ENCODE measurements at places on chromosomes 12 and 14.
A peak's percentile ranks its signal among the peaks of the same experiment; 100 is the strongest.

DNA sequence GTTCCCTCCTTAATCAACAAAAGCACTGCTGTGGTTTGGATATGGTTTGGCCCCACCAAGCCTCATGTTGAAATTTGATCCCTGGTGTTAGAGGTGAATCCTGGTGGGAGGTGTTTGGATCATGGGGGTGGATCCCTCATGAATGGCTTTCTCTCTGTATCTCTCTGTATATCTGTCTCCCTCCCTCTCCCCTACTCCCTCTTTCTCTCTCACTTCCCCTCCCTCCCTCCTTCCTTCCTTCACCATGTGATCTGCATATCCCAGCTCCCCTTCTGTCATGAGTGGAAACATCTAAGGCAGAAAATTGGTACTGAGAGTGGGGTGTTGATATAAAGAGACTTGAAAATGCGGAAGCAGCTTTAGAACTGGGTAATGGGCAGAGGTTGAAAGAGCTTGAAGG, 5.2 kb downstream of the GSKIP start:
- DNase-seq, result no peak

- DNase-seq, result no peak
Measured at GRCh38 chr14:56998728-56999127, 188.4 kb upstream of the OTX2 start.

DNA sequence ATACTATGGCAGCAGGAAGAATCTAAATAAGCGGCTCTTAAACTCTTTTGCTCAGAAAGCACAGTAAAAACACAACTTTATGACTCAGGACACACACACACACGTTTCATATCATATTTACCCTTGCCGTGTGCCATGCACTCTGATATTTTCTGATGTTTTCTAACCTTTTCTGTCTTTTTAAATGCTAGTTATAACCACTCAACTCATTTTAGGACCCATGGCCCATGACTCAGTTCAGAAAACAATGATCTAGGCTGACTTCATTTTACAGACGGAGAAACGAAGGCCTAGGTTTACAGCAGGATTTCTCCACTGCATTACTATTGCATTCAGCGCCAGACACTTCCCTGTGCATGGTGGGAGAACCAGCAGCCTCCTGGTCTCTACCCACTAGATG, 9.1 kb downstream of the VWF start:
- no peak for DNase-seq

GRCh38 chr12:47739979-47740378, 14.7 kb upstream of the ENDOU start:
- DNase-seq, result no peak

DNA sequence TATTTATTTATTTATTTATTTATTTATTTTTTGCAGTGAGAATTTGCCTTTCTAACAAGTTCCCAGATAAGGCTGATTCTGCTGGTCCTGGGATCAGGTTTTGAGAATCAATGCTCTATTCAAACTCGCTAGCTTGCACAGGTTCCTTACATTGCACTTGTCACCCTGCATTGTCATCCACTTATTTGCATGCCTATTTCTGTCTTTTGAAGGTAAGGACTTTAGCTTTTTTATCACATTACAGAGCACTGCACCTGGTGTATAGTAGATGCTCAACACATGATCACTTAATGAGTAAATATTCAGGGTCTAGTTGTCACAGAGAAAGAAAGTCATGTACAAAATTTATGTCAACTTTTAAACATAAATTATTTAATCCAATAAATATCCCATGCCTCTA, 219.7 kb upstream of the BTG1 start:
- DNase-seq, result no peak

GRCh38 chr14:38605193-38606114, 349.6 kb upstream of the CLEC14A start:
- DNase-seq, result no peak

- DNase-seq, result no peak
Measured at GRCh38 chr12:62806893-62807292, 128.1 kb downstream of the PPM1H start.

DNA sequence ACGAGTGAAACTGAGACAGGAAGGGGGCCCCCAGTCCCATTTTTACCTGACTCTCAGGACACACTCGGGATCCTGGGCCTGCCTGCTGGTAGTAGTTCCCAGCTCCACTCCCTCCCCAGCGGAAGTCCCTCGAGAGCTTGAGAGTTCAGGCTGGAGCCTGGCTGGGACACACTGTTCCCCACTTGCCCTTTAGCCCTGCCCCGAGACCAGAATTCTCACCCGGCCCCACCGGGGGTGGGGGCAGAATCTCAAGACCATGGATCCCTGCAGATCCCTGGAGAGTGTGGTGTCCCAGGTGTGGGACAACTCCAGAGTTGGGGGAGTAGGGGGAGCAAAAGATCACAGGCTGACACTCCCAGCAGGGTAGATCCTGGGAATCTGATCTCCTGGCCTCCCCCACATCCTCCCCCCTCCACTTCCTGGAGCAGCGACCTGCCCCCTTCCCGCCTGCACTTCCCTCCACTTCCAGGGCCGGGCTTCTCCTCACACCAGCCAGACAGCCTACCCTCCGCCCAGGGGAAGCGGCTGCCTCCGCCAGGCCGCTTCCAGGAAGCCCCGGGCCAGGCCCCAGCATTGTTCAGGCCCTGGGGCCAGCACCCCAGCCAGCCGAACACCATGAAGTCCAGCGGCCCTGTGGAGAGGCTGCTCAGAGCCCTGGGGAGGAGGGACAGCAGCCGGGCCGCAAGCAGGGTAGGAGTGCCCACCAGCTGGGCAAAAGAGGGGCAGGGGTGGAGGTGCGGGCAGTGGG, at the start of gene TNS2:
Gene TNS2, plus strand, starts transcription at position 495 of the 748 bp plus-strand sequence. Its CDS starts 121 bp downstream, at position 616.
- no peak for DNase-seq

DNA sequence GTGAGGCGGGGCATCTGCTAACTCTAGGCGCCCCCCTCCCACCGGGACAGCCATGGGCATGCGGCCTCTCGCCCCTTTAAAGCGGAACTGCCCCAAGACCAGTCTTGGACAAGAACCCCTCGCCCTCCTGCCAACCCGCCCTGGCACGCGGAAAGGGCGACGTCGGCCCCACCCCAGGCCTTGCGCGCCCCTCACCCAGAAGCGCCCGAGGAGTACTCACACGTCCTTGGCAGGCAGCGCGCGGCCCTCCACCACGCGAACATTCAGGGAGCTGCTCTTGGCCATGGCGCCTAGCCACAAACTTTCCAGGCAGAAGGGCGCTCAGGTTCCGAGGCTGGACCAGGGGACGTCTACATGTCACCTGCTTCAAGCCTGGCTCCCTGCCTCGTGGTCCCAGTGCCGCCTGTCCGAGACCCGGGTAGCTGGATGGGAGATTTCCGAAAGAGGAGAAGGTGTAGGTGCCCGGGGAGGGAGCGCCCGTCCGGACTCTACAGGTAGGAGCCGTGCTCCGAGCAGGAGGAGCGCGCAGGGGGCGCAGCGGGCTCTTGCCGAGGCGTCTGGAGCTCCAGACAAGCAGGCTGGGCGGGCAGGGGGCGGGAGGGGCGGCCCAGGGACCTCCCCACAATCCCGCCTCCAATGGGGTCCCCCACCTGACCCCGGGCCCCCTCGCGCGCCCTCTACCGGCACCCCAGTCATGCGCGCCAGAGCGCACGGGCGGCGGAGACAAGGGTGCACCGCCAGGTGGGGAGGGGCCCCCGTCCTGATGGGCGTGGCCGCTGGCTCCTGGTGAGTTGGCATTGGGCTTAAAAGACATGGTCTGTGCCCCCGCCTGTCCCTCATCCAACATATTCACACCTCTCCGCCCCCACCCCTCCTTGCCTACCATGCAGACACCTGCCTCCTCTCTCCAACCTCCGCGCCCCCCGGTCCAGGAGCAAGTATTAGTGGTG, at the start of gene RASAL1:
Gene RASAL1, minus strand, starts transcription at position 584 of the 950 bp plus-strand sequence. Its CDS starts 299 bp downstream, at position 285.
- peak; percentile 80 for DNase-seq

- DNase-seq, result no peak
Measured at GRCh38 chr14:75469606-75470237, 41.9 kb downstream of the JDP2 start.

DNA sequence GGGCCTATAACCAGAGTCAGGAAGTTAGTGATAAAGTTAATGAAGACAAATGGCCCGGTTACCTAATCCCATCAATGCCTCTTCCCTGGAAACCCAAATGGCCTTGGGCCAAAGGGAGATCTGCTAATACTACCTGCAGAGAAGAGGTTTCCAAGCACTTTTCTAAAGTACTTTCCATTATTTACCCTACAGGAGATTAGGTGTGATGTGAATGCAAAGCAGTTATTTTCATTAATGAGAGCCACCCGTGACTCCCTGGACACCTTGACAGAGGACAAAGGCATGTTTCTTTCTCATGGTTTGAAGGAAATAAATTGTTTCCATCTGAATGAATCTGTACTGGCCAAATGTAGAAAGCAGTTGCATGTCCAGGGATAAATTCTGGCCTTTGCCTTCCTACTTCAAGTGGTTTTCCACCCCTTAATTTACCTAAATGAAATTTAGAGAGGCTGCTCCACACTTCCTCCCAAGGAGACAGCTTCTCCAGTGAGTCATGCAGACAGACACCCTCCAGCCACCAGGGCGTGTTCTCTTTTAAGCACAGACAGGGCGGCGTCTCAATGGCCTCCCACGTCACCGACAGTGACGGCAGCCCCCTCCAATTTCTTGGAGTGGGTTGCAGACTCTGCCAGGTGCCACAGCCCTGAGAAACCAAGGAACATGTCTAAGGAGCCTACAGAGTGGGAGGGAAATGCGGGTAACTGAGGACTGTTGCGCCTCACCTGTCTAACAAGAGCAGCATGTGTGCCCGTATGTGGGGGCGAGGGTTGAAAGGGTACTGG, 43.9 kb upstream of the GNPNAT1 start:
- no peak for DNase-seq

DNA sequence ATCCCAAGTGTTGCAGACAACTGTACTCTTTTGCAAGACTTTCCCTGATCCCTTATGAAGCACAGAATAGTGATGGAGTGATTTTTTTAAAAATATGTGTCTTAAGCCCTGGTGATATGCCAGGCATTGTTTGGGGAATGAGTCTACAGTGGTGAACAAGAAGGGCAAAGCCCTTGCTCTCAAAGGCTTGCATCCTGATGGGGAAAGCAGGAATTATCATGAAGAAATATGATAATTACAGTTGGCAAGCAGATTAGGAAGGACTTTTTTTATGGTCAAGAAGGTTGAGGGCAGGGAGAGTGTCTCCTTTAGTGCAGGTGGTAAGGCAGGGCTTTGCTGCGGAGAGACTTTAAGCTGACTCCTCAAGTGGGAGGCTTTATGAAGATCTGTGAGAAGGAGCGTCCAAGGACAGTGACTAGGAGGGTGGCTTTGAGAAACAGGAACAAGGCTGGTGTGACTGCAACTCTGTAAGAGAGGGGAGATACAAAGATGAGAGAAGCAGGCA, 100.2 kb downstream of the SYNE2 start:
- no peak for DNase-seq

DNA sequence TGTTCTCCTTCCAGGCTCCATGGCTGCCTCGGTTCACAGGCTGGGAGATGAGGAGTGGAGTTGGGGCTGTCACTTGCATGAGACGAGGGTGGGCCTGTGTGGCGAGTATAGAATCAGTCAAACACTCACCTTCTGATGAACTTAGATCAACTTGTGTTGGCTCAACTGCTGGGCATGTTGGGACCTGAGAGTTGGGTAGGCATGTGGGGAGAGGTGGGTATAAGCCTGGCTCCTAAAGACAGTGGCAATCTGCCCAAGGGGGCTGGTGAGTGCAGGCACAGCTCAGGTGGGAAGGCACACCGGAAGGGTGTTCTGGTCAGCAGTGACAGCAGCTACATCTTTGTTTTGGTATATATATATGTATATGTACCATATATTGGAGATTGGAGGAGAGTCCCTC, 30.1 kb upstream of the TDRD9 start:
- DNase-seq, result no peak

GRCh38 chr14:65321370-65321875, 91.1 kb upstream of the FUT8 start:
- no peak for DNase-seq

DNA sequence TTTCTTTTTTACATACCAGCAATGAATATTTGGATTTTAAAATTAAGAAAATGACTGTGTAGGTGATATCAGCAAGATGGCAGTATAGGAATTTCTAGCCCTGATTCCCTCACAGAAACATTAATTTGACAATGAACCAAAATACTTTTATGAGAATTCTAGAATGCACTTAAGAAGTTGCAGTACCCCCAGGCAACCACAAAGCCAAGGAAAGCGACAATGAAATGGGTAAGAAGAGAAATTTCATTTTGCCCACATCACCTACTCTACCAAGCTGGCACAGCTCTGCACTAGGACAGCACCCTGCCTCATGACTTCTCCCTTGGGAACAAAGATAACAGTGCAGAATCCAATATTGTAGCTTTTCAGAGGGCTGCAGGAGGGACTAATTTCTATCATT, 6.6 kb downstream of the OR9K2 start:
- no peak for DNase-seq

- DNase-seq, result no peak
Measured at GRCh38 chr12:105036937-105037649, 47.2 kb downstream of the ALDH1L2 start.

GRCh38 chr14:53840444-53840843, 116.2 kb downstream of the BMP4 start:
- DNase-seq, result no peak

DNA sequence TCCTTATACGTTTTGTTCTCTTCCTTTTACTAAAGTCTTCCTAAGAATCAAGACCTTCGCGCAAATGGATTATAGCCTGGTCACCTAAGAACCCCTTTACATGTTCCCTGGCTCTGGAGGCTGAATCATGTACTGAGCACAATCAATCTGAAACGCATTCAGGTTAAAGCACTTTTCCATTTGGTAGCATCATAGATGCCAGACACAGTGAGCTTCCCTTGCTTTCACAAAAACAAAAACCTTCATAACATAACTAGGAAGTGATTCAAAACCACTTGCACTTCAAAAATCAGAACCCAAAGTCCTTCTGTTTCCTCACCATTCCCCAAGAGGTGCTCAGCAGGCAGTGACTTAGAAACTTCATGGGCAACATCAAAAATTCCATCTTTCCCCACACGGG, 105.4 kb downstream of the CRACR2A start:
- DNase-seq, result no peak

- DNase-seq, result no peak
Measured at GRCh38 chr12:85322715-85323114, 42.7 kb downstream of the ALX1 start.

DNA sequence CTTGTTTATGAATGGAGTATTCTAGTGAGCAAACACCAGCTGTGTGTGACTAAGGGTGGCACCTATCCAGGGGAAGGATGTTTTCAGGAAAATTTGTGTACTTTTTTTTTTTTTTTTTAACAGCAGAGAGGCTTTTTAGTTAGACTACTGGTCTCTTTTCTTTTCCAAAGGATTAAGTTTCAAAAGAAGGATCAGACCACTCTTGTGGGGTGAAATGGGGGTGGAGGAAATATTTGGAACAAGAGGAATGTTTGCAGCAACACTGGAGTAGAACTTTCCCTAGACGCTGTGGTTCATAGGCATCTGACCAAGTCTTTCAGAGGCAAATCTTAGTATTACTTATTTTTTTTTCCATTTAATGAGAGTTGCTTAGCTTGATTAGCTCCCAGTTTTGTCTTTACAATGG, 21.1 kb downstream of the NUBPL start:
- DNase-seq, result no peak

GRCh38 chr14:79432640-79433039, 778.7 kb downstream of the DIO2 start:
- no peak for DNase-seq

GRCh38 chr12:74626397-74626796, 88.8 kb downstream of the ATXN7L3B start:
- DNase-seq, result no peak

- DNase-seq, result no peak
Measured at GRCh38 chr14:42163136-42163535, 556.5 kb downstream of the LRFN5 start.
